Stimulated activated CD8-positive, alpha-beta memory T cell treated with anti-CD3 and anti-CD28 coated beads, Interleukin-4, amount 100 ng/mL, for 4 hours (primary cell): ENCODE measurements at places on chromosomes 3 and 15.

GRCh38 chr15:48798319-48798718 lies 12.6 kb downstream of the CEP152 start:
- no peak for DNase-seq

DNA sequence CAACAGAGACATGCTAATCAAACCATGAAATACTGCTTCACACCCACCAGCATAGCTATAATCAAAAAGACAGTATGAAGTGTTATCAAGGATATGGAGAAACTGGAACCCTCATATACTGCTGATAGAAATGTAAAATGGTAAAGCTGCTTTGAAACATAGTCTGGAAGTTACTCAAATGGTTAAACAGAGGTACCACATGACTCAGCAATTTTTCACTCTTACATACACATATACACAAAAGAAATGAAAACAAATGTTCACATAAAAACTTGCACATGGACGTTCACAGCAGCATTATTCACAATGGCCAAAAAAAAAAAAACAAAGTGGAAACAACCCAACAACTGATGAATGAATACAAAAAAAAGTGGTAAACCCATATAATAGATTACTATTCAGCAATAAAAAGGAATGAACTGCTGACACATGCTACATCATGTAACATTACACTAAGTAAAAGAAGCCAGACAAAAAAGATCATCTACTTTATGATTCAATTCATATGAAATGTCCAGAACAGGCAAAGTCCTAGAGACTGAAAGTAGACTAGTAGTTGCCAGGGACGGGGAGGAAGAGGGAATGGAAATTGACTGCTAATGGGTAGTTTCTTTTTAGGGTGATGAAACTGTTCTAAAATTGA lies 23.2 kb downstream of the ZNF148 start:
- no peak for DNase-seq

- DNase-seq = no peak
Observed at GRCh38 chr15:35399901-35400300, 146.1 kb downstream of the DPH6 start.

GRCh38 chr3:45479621-45480035 lies 91.3 kb downstream of the LARS2 start:
- DNase-seq = no peak

GRCh38 chr15:83163032-83163431 lies 44.6 kb downstream of the HDGFL3 start:
- DNase-seq = no peak

DNA sequence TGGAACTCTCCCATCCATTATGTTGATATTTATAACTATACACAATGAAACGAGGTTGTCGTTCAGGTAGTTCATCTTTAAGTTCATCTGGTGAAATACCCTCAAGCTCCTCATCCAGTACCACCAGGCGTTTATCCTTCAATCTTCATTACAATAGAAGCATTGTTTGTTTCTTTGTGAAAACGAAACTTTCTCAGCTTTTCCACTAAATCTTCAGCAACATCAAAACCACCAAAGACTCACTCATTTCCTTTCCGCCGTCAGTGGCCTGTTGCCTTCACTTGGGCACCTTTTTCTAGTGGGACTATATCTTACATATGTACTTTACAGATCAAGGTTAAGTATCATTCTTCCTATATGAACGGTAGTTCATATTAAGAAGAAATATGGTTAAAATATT lies 44.1 kb upstream of the TFG start:
- DNase-seq = no peak

GRCh38 chr3:162348912-162349311 lies 852.3 kb downstream of the OTOL1 start:
- DNase-seq = no peak

- DNase-seq = no peak
Observed at GRCh38 chr3:177523872-177524438, 326.7 kb upstream of the TBL1XR1 start.

DNA sequence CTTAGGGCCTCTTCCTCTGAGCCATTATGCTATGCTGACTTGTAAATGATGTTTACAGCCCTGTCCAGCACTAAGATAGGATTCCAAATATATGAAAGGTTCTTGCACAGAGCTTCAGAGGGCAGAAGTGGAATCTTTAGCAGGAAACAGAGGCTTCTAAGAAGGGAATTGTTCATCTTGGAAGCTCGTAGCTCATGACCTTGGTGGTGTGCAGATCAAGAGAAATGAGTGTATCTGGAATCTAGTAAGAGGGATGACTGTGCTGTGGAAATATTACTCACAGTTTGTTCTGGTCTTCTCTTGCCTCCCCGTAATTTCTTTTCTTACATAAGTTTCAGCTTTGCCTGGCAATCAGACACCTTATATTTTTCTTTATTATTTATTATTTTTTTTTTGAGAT lies 175.8 kb downstream of the SPATA16 start:
- DNase-seq = no peak

DNA sequence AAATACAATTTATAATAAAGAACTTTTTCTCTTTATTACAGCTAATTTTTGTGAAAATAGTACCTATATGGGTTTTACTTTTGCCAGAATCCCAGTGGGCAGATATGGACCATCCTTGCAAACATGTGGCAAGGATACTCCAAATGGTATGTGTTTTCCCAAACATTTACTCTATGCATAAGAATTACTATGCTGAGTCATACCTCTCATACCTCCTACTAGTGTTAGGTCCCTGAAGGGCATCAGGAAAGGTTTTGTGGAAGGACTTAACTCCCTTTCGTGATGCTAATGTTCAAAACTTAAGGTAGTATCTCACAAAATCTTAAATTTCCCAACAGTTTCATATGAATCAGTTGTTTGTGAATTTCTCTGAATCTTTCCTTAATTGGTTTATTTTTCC lies 21.3 kb downstream of the ADGRG7 start:
- DNase-seq = no peak

DNA sequence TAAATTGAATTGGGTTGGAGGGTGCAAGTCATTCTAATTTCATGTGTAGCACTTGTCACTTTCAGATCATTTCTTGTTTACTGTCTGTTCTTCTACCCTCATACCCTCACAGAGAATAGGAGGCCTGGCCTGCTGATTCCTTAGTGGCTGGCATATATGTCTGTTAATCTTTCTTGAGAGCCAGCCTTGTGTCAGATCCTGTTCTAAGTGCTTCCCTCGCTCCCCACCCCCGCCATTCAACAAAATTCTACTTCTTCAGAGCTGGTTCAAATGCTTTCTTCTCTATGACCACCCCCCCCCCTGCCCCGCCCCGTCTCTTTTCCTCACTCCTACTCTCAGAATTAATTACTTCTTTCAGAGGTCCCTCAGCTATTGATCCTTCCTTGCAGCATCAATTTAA lies 1.5 kb upstream of the U2SURP start:
- no peak for DNase-seq

DNA sequence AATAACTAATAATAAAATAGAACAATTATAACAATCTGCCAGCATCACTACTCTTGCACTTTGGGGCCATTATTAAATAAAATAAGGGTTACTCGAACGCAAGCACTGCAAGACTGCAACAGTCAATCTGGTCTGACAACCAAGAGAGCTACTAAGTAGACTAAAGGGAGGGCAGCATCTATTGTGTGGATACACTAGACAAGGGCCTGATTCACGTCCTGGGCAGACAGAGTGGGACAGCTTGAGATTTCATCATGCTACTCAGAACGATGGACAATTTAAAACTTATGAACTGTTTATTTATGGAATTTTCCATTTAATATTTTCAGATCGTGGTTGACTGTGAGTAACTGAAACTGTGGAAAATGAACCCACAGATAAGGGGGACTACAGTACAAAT lies 39.5 kb downstream of the TNIK start:
- no peak for DNase-seq

DNA sequence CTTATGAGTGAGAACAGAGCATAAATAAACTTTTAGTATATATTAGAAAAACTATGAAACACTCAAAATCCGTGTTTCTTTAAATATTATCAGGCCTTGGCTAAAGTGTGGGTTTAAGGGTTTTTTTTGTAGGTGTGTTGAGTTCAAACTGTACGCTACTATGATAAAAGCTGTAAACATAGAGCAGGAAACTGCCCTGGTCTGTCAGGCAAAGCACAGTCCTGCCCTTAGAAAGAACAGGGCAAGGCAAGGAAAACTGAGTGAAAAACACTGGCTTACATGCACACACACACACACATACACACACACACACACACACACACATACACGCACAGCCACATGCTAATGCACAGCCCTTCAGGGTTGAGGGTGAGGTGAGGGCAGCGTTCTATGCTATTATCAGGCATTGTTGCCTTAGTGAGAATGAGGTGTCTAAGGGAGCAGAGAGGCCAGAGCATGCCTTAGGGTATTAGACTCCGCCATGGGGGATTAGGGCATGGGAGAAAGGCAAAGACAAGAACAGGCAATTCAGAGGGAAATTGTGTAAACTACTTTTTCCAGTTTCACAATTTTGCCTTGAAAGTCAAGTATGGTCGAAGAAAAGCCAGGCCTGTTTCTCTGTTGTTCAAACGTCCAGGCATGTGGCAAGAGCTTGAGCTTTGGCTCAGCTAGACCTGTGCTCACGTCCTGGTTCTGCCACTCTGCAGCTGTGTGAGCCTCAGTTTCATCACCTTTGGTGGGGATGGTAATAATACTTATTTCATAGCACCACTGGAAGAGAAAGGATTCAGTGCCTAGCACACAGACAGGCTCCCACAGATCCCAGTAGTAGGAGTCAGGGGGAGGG lies 36.3 kb upstream of the TPM1 start:
- DNase-seq = no peak

DNA sequence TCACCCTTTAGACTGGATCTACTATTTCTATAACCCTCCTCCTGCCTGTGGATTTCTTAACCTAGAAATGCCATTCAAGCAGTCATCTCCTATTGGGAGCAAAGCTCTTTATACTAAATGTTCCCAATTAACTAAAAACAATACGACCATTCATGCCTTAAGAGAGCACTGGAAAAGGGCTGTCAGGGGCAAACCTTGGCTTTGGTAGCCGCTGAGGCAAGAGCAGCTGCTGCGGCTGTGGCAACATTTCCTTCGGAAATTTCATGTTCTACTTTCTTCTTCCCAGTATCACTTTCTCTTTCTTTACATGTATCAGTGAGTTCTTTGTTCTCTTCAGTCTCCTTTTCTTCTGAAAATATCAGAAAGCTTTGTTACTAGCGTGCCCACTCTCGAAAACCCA lies 56.3 kb upstream of the CSPG5 start:
- DNase-seq = no peak

- no peak for DNase-seq
Observed at GRCh38 chr3:36542186-36542585, 161.9 kb downstream of the STAC start.

DNA sequence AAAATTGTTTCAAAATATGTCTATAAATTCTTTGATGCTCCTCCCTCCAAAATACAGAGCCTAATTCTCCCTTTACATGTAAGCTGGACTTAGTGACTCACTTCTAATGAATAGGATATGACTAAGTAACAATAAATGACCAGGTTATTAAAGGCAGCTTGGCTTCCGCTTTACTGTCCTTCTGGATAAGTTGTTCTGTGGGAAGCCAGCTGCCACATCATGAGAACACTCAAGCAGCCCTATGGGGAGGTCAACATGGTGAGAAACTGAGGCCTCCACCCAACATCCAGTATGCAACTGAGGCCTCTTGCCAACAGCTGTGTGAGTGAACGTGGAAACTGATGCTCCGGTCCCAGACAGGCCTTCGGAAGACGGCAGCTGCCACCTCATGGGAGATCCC lies 247.3 kb upstream of the CHRM5 start:
- no peak for DNase-seq

- no peak for DNase-seq
Observed at GRCh38 chr15:32941823-32942222, 224.0 kb downstream of the GREM1 start.
